ENCODE measurements at places on chromosomes 1 and 21.

DNA sequence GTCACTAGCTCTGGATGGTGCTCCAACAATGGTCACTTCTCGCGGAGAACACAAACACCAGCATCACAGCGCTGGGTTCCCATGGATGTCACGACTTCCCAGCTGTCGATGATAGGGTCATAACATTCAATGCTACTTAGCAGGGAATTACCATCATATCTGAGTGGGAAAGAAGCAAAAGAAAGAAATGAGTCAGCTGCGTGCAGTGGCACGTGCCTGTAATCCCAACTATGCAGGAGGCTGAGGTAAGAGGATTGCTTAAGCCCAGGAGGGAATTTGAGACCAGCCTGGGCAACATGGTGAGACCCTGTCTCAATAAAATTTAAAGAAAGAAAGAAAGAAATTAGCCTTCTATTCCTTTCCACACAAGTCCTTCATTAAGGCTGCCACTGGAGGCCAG, 3.6 kb upstream of the RABIF start:
- DNase-seq = no peak

GRCh38 chr21:44881198-44881872, 7.8 kb upstream of the PTTG1IP start:
- DNase-seq = no peak

DNA sequence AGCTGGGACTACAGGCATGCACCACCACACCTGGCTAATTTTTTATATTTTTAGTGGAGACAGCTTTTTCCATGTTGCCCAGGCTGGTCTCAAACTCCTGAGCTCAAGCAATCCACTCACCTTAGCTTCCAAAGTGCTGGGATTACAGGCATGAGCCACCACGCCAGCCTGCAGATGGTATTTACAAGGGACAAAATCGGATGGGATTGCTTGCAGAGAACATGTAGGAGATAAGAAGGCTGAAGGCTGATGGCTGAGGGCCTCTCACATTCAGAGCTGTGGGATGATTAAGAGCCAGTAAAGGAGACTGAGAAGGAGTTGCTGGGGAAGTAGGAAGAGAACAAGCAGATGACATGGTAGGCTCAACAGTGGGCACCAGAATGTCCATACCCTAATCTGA, 24.0 kb upstream of the QSOX1 start:
- DNase-seq = no peak

DNA sequence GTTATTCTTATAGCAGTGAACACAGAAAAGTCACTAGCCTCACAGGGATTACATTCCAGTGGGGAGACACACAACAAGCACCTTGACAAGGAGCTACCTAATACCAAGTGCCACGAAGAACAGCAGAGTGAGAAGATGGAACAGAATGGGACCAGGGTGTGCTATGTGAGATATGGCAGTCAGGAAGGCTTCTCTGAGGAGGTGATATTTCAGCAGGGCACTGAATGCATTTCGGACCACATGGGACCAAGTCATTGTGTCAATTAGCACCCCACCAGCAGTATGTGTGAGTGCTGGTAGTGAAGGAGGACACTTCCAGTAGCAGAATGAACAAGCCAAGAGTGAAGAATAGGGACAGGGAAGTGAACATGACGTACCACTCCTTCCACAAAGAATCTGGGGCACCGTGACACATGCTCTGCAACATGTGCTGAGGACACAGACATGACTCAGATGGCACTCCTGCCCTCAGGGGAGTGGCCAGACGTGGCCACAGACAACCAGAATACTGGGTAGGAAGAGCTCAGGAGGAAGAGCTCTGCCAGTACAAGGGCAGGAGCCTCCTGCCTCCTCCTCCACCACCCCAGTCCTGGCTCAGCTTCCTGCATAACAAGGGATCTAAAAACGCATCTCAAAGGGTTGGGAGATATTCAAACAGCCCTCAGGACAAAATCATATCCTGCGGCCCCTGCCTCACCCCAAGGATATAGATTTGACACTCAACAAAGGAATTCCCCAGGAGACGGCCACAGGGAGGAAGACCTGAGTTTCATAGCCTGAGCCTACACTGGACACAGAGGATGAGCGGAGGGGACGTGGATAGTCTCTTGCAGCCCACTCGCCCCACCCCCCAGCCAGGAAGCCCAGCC, 102.5 kb downstream of the TRABD2B start:
- no peak for DNase-seq

GRCh38 chr1:150765296-150765976, at the start of gene CTSS:
TSS of gene CTSS (minus strand) at chr1:150765778. CDS start at chr1:150764763, 1,015 bp downstream.
- no peak for DNase-seq

DNA sequence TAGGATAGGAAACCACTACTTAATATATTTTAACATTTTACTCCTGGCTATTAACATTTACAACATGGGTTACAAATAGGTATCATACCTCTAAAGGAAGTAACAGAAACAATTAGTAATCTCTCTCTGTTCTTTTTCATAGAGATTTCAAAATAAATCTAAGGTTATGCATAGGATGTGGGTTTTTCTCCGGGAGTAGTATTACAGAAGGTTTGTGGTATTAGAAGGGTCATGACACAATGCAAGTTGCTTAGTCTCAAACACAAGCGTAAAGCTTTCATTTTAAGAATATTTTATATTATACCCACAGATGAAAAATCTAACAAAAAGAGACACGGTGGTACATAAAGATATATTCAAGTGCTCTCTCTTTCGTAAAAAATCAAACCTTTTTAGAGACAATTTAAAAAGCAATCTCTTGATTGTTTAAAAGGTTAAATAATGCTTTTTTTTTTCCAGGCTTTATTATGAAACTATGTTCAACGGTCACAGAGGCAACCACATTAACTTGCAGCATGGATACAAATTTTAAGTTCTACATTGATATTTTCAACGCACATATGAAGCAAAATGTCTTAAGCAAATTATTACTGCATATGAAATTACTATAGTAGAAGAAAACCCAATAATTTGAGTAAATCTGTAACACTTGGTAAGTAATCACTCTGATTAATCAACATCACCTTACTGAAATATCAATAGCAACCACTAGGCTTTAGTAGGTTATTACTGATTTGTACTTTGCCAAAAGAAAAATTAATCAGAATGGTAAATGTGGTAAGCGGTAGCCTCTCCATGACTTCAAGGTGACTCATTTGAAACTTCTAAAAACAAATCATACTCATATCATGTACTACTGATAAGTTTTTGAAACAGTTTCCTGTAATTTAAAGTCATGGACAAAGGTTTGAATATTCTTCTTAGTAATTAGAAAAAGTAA, 97.4 kb upstream of the GFI1 start:
- DNase-seq = no peak

- DNase-seq = no peak
Observed at GRCh38 chr1:112722601-112723510, 7.7 kb upstream of the PPM1J start.

- no peak for DNase-seq
Observed at GRCh38 chr1:228544021-228544850, 57.1 kb downstream of the RNF187 start.

- peak; percentile 59 for DNase-seq
Observed at GRCh38 chr1:960363-961131, at the start of gene KLHL17. TSS of gene KLHL17 (plus strand) at chr1:960584. CDS start at chr1:960694, 110 bp downstream.

- DNase-seq = peak; percentile 5
Observed at GRCh38 chr1:107935396-107936064, 29.4 kb downstream of the VAV3 start.

- DNase-seq = no peak
Observed at GRCh38 chr1:179822065-179822464, 55.5 kb downstream of the TOR1AIP2 start.

- DNase-seq = no peak
Observed at GRCh38 chr21:27132266-27132665, 165.4 kb upstream of the ADAMTS5 start.

DNA sequence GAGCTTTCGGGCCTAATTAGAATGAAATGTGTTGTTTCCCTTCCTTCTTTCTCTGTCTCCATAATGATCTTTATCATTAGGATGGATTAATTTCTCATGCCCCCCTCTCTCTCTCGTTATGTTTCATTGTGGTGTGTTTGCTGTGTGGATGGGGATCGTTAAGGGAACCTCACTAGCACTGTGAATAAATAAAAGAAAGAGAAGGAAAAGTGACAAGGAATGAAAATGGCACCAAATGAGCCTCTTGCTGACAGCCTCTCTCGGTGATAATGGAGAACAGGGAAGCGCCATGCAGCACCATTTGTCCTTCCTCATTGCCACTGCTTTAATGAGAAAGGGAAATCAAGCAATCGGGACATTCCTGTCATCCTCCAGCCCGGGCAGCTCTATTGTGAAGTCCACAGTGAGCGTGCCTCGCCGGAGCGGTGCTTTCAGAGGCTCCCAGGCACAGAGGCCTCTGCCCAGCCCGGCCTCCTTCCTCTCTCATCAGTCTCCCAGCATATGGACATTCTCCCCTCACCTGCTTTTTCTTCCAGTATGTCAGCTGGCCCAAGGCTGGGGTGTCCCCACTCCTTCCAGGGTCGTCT, 265.7 kb upstream of the TMEM51 start:
- DNase-seq = no peak

DNA sequence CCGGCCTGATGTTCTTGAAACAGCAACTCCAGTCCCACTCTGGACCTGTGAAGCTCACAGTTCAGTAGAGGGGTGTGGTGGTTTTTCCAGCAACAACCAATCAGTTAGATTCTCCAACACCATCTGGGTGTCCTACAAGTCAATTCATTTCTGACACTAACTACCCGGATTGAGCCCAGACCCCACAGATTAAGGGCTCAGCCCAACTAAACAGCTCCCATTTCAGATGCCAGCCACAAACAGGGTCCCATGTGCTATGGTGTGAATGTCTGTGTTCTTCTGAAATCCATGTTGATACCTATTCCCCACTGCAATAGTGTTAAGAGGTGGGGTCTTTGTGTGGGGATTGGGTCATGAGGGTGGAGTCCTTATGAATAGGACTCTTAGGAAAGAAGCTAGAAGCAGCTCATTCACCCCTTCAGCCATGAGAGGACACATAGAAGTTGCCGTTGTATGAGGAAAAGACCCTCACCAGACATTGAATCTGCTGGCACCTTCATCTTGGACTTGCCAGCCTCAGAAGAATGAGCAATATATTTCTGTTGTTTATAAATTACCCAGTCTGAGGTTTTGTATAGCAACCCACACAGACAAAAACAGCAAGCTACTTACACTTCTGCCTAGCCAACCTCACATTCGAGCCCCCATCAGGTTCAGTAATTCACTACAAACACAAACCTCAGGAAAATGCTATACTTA, 53.6 kb downstream of the IRF2BP2 start:
- DNase-seq = no peak

DNA sequence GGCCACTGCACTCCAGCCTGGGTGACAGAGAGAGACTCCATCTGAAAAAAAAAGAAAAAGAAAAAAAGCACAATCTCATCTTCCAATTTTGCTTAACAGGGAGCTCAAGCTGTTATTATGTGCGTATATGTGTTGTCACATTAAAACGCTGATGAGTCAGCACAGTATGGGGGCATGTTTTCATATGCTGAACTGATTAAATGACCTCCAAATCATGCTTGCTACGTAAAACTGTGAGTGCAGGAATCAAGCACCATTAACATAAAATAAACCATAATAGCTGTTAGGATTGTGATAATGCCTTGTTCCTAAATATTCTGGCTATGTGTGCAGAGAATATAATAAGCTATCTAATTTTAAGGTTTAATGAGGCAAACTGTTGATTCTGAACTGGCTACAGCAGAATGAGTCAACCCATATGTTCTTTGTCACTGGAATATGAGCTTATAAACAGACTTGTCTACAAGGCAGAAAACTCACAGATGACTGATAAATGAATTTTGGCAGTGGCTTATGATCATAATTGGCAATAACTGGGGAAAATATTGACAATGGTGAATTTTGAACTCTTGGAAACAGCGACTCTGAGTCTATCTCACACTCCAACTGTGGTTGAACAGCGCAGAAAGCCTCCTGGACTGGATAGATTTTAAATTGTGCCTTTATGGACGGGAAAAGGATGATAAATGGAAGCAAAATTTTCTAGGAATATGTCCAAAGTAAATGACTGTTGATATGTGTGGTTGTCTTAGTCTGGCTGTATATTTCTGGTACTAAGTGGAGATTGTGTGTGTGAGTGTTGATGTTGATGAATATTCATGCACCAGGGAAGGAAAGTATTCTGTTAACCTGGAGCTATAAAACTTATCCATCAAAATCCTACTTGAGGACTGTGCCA, 75.5 kb downstream of the VCAM1 start:
- no peak for DNase-seq

- DNase-seq = no peak
Observed at GRCh38 chr1:114009393-114009792, 30.1 kb downstream of the OLFML3 start.

- no peak for DNase-seq
Observed at GRCh38 chr1:208977012-208977411, 606.5 kb upstream of the CAMK1G start.

GRCh38 chr21:44969931-44970755, 30.3 kb downstream of the SLX9 start:
- DNase-seq = no peak

DNA sequence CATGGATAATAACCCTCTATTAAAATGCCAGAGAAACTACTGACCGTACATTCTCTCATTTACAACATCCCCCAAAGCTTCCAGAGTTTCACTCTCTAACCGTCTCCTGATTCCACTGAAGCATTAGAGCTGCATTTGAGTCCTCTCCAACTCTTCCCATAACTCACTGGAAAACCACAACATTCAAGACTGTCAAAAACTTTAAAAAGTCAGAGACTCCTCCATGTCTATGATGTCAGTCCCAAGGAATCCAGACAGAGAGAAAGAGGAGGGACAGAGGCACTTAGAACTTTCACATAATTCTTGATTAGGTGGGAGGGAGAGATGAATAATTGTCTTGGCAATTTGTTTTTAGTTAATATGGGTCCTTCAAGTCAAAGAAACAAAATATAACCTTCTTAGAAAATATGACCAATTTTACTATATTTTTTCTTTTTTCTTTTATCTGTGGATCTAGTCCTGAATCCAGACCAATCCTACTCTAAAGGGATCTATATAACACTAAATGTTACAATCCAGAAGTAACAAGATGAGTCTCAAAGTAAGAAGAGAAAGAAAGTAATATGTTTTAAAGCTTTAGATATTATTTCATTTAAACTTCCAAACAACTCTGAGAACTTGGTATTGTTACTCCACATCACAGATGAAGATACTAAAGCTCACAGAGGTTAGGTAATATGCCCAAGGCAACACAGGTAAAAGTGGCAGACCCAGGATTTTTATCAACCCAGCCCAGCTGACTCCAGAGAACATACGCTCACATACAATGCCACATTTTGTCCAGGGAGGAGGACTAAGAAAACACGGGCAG, 23.8 kb downstream of the OTUD7B start:
- DNase-seq = no peak

GRCh38 chr1:78297836-78298235, 192.9 kb upstream of the PTGFR start:
- no peak for DNase-seq

DNA sequence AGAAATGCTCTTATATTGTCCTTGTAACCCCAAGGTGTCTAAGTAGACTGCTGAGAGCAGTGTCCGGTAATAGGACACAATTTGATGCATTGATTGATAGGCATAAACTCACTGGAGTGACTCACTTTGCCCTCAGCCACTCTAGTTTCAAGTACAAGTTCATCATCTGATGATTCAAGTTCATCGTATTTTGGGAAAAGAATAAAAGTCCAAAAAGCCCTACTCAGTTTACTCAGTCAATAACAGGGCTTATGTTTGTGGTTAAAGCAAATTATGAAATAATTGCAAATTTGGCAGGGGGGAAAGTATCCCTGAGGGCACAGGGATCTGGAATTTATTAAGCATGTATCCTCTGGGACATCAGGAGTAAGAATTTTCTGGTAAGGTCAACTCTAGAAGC, 7.6 kb upstream of the ATF3 start:
- DNase-seq = no peak

All from activated T-helper 1 cell treated with anti-CD3 and anti-CD28 coated beads, Interleukin-2, amount 50 U/mL, for 16 hours (primary cell).